NCI-H1092 (cell line): ENCODE measurements at places on chromosomes 2 and 18.

- no peak for DNase-seq
Observed at GRCh38 chr18:64678048-64678447, 529.2 kb upstream of the LINC00305 start.

GRCh38 chr2:100262555-100263320, 59.6 kb downstream of the LONRF2 start:
- peak; percentile 29 for DNase-seq

DNA sequence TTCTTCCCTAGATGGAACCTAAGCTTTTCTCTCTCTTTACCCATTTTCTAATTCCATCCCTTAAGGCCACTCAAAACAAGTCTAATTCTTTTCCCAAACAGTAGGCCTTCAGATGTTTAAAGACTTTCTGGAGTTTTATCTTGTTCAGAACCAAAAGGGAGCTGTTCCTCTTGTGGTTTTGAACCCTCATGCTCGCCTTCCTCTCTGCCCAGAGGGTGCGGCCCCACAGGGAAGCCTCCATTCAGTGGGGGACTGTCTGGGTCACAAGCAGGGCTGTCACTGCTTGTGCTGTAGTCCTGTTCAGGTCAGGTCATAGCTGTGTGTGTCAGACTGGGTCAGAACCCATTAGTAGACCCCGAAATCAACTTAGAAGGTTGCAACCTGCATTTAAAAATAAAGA, 56.5 kb downstream of the TET3 start:
- DNase-seq = no peak

DNA sequence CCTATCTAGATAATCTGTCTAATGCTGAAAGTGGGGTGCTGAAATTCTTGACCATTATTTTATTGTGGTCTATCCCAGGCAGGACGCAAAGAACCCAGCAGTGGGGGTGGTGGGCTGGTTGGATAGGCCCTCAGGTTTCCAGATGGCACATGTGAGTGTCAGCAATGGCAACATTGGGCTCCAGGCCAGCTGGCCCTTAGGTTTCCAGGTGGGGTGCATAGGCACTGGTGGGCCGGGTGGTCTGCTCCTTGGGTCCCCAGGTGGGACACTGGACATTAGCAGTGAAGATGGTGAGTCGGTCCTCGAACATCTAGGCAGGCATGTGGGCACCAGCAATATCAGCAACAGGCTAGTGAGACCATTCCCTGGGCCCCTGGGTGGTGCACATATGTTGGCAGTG, 680.3 kb upstream of the ACVR2A start:
- DNase-seq = no peak

- DNase-seq = no peak
Observed at GRCh38 chr18:48868468-48869466, 82.0 kb downstream of the SMAD7 start.

DNA sequence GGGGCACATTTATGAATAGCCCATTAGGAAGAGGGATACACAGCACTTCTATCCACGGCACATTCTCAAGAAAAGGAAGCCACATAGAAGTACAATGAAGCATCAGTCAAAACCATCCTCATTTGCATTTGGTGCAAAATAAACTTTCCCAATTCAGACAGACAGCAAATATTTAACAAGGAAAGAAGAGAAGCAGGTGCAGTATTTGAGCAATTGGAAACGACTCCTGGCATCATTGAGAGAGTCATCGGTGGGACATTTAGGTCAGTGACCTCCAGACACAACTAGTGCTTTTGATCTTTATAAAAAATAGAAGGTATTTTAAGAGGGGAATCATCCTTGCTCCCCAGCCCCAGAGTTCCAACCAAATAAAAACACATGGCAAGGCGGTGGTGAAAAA, 118.0 kb downstream of the MREG start:
- DNase-seq = no peak

GRCh38 chr2:210128961-210129360, 42.2 kb downstream of the KANSL1L start:
- DNase-seq = no peak

- no peak for DNase-seq
Observed at GRCh38 chr2:76946631-76947145, 575.5 kb downstream of the LRRTM4 start.
